ENCODE measurements at places on chromosomes 6 and 20. TPM values are rescaled to one million over a fixed set of nuclear protein-coding genes. Genes with fewer than 3 reads are reported as not detected.
A peak's percentile ranks its signal among the peaks of the same experiment; 100 is the strongest.

Gene COL9A1
- total RNA-seq: 1.7 TPM

GRCh38 chr6:147341486-147341885 lies 137.3 kb downstream of the STXBP5 start:
- no peak overlapping the region for H3K4me3 ChIP-seq
- peaks cover 5% of the 10 kb centered on the region for H3K36me3 ChIP-seq
- H3K27me3 ChIP-seq: no peaks in the 10 kb centered on the region
- H3K27ac ChIP-seq: no peak overlapping the region

Gene HCRTR2
- total RNA-seq: not detected

DNA sequence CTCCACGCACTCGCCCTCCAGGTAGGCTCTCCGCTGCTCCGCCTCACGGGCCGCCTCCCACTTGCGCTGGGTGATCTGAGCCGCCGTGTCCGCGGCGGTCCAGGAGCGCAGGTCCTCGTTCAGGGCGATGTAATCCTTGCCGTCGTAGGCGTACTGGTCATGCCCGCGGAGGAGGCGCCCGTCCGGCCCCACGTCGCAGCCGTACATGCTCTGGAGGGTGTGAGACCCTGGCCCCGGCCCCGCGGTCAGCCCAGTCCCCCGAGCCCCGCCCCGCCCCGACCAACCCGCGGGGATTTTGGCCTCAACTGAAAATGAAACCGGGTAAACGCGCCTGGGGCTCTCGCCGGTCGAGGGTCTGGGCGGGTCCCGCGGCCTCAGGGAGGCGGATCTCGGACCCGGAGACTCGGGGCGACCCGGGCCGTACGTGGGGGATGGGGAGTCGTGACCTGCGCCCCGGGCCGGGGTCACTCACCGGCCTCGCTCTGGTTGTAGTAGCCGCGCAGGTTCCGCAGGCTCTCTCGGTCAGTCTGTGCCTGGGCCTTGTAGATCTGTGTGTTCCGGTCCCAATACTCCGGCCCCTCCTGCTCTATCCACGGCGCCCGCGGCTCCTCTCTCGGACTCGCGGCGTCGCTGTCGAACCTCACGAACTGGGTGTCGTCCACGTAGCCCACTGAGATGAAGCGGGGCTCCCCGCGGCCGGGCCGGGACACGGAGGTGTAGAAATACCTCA lies 598 bp downstream of the HLA-B start:
- H3K4me1 ChIP-seq: peaks cover 19% of the 10 kb centered on the region
- peak overlapping the region; percentile 69 for H3K4me3 ChIP-seq
- H3K36me3 ChIP-seq: no peaks in the 10 kb centered on the region
- DNase-seq: peak; percentile 88
- H3K27me3 ChIP-seq: no peaks in the 10 kb centered on the region

Gene GABRR1
- total RNA-seq: not detected

- peaks cover 36% of the 10 kb centered on the region for H3K4me1 ChIP-seq
- no peak for DNase-seq
- H3K36me3 ChIP-seq: peaks cover 13% of the 10 kb centered on the region
Observed at GRCh38 chr20:24981790-24982189, 10.8 kb downstream of the APMAP start.

DNA sequence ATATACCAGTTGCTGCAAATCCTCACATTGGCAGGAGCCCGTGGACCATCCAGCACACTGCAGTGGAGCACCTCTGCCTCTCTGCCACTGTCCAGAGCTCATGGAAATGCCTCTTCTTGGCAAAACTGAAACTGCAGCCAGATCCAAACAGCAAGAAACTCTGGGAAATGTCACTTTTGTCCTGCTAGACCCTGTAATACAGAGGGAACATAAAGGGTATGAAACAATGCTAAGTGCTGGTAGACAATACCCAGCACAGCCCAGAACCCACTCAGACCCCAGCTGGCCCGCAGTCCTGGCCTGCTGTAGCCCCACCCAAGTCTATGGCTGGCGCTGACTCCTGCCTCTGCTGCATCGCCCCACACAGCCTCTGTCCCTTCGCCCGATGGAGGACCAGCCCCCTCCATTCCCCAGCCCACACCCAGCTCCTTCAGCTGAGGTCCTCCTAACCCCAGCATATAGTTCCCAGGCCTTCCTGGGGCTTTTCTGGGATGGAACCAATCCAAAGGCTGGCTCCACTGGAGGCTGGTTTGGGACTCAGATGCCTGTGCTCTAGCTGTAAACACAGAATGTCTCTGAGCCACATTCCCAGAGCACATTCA lies 242.5 kb downstream of the LRFN2 start:
- H3K27me3 ChIP-seq: no peaks in the 10 kb centered on the region
- no peak overlapping the region for H3K4me3 ChIP-seq
- H3K4me1 ChIP-seq: peaks cover 8% of the 10 kb centered on the region
- peak; percentile 89 for DNase-seq
- no peak overlapping the region for H3K27ac ChIP-seq
- no peaks in the 10 kb centered on the region for H3K36me3 ChIP-seq
